ENCODE measurements at places on chromosomes 12 and 14. TPM values are rescaled to one million over a fixed set of nuclear protein-coding genes. Genes with fewer than 3 reads are reported as not detected.

The GARIN6 gene
- total RNA-seq: not detected

The FAM222A gene
- total RNA-seq: 1.4 TPM

The LRFN5 gene
- total RNA-seq: 11.8 TPM

The NID2 gene
- 68.8 TPM for total RNA-seq

The TAS2R20 gene
- total RNA-seq: 10.4 TPM

The GPRC5D gene
- total RNA-seq: 10.1 TPM

The ATL1 gene
- 11.9 TPM for total RNA-seq

The TC2N gene
- total RNA-seq: 20.2 TPM

The INSM2 gene
- not detected for total RNA-seq

The OR4L1 gene
- not detected for total RNA-seq

The FERMT2 gene
- total RNA-seq: 95.0 TPM

The CYP46A1 gene
- 2.0 TPM for total RNA-seq

The REP15 gene
- 0.79 TPM for total RNA-seq

The LRRK2 gene
- total RNA-seq: 21.2 TPM

The KRT80 gene
- 39.5 TPM for total RNA-seq

The PYGL gene
- 61.2 TPM for total RNA-seq

The HSPA2 gene
- 19.7 TPM for total RNA-seq

The HOMEZ gene
- total RNA-seq: 4.0 TPM

The LRP1-AS gene
- total RNA-seq: not detected

The CDKN3 gene
- 13.3 TPM for total RNA-seq

The RHOJ gene
- total RNA-seq: 21.6 TPM

The KLRF1 gene
- 0.39 TPM for total RNA-seq

The RNASE3 gene
- total RNA-seq: 2.7 TPM

The GPR84 gene
- total RNA-seq: 0.79 TPM

The TAS2R43 gene
- 8.5 TPM for total RNA-seq

The TAS2R19 gene
- total RNA-seq: 12.6 TPM

The HOXC9 gene
- 4.0 TPM for total RNA-seq

The ARG2 gene
- total RNA-seq: 2.9 TPM

The ITGB7 gene
- 2.5 TPM for total RNA-seq

The RND1 gene
- 1.1 TPM for total RNA-seq

The DTX3 gene
- total RNA-seq: 16.6 TPM

The TMEM132D gene
- 0.20 TPM for total RNA-seq

The GLI1 gene
- 7.2 TPM for total RNA-seq

The KCNH3 gene
- total RNA-seq: 0.49 TPM

The RASSF9 gene
- total RNA-seq: 4.9 TPM

The OR11G2 gene
- total RNA-seq: not detected

The SCNN1A gene
- 10.2 TPM for total RNA-seq

The BIN2 gene
- total RNA-seq: 5.6 TPM

The LBHD2 gene
- not detected for total RNA-seq

The COA8 gene
- total RNA-seq: 21.8 TPM

The VDR gene
- total RNA-seq: 12.2 TPM

The SERPINA10 gene
- not detected for total RNA-seq

The OTX2 gene
- not detected for total RNA-seq

The METTL3 gene
- 48.2 TPM for total RNA-seq

The PTPRO gene
- total RNA-seq: 2.6 TPM

The TAS2R13 gene
- total RNA-seq: 6.2 TPM

The CCDC198 gene
- not detected for total RNA-seq

The LALBA gene
- not detected for total RNA-seq

The SLC4A8 gene
- total RNA-seq: 1.9 TPM

The ADGRD1 gene
- 7.3 TPM for total RNA-seq

The KLRC1 gene
- total RNA-seq: 0.99 TPM

The TROAP gene
- 5.6 TPM for total RNA-seq

Measured in skin of body (tissue), 3 donors.